ENCODE measurements at places on chromosomes 5 and 9.

GRCh38 chr5:83967417-83967816 lies 246.8 kb upstream of the HAPLN1 start:
- no peak for DNase-seq

GRCh38 chr5:135444360-135444759 lies 2.8 kb downstream of the DCANP1 start:
- DNase-seq = no peak

GRCh38 chr9:98168941-98169488 lies 23.4 kb downstream of the CORO2A start:
- DNase-seq = no peak

- no peak for DNase-seq
These were observed 179.1 kb downstream of the SLIT3 start for GRCh38 chr5:169121630-169122420.

DNA sequence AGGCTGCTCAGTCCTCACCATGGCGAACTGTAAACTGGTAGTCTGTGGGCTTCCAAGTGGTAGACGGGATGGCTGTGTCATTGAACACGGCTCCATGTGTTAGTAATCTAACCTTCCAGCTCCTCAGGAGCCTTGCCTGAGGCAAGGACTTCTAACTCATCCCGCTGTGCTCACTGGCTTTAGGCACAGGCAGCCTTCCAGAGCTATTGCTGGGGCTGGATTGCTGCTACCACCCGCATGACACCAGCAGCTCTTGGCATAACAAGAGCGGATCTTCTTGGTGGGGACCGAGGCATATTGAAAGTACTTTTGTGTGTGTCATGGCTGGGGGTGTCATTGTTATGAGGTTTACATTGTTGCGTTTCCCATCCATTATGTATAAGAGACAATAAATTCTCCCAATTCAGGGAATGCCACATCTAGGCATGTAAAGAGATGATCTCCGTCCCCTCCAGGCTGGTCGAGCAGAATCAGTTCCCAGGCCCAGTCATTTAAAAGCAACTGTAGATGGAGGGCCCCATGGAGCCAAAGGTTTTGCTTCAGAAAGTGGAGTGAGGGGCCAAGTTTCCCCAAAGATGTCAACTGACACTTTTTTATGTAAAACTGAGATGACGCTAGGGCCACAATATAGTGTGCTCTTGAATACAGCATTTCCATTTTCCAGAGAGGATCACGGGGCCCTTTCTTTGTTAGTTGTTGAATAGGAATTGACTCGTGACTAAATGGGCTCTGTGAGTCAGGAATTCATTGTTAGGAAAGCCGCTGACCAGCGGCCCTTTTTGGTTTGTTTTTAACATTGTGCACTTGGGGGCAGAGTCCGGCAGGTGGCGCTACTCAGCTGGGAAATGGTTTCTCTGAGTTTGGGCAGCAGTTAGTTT lies 759.5 kb downstream of the TAF11L14 start:
- DNase-seq = peak; percentile 29

DNA sequence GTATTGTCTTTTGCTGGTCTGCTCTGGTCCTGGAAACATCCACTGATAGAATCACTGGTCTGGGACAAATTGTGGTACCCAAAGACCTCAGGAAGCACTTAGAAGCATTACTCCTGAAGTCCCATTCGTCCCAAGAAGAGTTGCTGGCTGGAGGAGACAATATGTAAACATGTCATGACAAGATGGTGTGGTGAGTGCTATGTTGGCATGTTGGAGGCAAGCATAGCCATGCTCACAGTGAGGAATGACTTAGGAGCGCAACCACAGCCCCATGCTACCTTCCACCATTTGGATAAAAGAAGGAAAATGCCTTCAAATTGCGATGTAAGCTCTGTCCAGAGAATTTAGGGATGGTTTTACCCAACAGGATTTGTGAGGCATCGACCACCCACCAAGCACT lies 115.8 kb upstream of the STC2 start:
- DNase-seq = no peak

GRCh38 chr9:35656348-35656747 lies 1.5 kb downstream of the RMRP start:
- no peak for DNase-seq

DNA sequence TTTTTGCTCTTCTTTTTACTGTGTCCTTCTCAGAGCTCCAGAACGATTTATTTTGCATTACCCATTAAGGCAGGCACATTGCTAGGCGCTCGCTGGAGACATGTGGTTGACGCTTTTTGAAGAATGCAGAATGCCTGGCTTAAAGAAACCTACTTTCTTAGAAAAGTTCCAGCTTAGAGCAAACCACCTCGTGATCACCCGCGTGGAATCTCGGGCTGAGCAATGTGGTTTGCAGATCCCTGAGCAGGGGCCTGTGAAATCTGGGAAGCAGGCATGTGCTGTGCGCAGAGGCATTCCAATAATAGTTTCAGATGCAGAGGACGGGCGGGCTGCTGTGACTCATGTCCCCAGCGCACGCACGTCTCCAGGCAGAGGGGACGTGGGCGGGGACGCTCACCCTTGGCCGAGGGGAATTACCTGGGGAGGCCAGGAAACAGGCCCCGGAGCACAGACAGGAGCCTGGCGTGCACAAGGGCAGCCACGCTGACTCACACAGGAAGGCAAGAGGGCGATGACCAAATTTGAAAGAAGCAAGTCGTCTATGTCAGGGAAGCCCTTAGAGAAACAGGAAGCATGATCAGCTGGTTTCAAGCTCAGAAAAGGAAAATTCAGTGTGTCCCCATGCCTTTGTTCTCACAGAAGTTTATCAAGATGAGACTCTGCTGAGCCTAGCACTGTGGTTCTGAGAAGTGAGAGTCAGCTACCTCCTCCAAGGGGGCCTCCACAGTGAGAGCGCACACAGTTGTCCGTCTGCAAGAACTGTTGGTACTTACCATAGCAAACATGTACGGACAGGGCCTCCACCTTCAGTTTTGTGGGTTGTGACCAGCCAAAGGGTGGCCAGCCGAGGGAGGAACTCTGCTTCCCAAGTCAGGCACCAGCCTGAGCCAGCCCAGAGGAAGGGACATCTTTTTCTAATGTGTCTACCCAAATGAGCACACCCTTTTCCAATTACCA lies 218.6 kb downstream of the PIK3R1 start:
- DNase-seq = peak; percentile 95

DNA sequence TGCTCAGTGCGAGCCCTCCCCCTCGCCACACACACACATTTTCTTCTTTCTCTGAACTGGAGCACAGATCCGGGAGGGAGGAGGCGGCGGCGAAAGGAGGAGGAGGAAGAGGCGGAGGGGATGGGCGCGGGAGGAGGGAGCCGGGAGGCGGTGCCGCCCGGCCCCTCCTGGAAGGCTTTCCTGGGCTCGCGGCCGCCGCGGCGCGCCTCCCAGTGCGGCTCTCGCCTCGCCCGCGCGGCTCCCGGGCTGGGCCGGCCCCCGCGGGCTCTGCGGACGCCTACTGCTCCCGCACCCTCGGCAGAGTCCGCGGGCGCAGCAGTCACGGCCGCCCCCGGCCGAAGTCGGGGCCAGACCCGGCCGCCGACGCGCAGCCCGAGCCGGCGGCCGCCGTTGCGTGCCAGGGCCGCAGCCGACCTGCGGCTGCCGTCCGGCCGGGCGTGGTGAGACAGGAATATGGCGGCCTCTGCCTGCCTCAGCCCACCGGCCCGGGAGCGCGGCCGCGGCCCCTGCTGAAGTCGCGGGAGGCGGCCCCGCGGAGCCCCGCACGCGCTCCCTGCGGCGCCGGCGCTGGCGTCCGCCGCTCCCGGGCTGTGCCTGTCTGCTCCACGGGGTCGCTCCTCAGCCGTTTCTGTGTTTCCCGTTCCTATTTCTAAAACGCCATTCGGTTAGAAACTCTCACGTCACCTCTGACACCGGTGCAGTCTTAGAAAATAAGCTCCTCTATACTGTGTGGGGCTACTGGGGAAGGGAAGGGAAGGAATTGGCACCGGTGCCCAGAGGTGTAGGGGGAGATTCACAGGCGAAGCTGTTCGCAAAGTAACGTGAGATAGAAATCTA lies 500 bp upstream of the GNAQ start:
- peak; percentile 91 for DNase-seq

All from RCC 7860 (cell line).